ENCODE measurements at places on chromosomes 6 and 20. TPM values are rescaled to one million over a fixed set of nuclear protein-coding genes. Genes with fewer than 3 reads are reported as not detected.

The FHL5 gene
- not detected for total RNA-seq

The TMEM74B gene
- total RNA-seq = not detected

The KIZ gene
- total RNA-seq = 33.2 TPM

The ZC3H12D gene
- total RNA-seq = 0.15 TPM

The HRH3 gene
- not detected for total RNA-seq

The KIF25 gene
- total RNA-seq = not detected

The TP53RK gene
- 18.9 TPM for total RNA-seq

The GHRH gene
- not detected for total RNA-seq

The GPR63 gene
- total RNA-seq = 0.99 TPM

The DEFB128 gene
- total RNA-seq = not detected

The TREML2 gene
- not detected for total RNA-seq

The SIRPG gene
- total RNA-seq = not detected

The ADGRB3 gene
- 0.15 TPM for total RNA-seq

The PLAGL2 gene
- total RNA-seq = 1.5 TPM

The HCK gene
- not detected for total RNA-seq

The TINAG gene
- total RNA-seq = not detected

The LCA5 gene
- 4.8 TPM for total RNA-seq

The C20orf96 gene
- total RNA-seq = 7.9 TPM

The GJA1 gene
- total RNA-seq = 120 TPM

The FGD2 gene
- total RNA-seq = not detected

The PET117 gene
- 12.9 TPM for total RNA-seq

The MMP24 gene
- total RNA-seq = 0.29 TPM

The DSE gene
- 122 TPM for total RNA-seq

The DEFB132 gene
- total RNA-seq = not detected

The FOXF2 gene
- 55.7 TPM for total RNA-seq

The AURKA gene
- total RNA-seq = 10.4 TPM

The RAET1L gene
- not detected for total RNA-seq

The PPP2R5D gene
- 52.3 TPM for total RNA-seq

The ERVFRD-1 gene
- not detected for total RNA-seq

The PTK6 gene
- not detected for total RNA-seq

The DLK2 gene
- total RNA-seq = 0.66 TPM

The OPRL1 gene
- total RNA-seq = 1.9 TPM

The SIRPA gene
- 26.5 TPM for total RNA-seq

The DEFB124 gene
- not detected for total RNA-seq

The FAM209A gene
- total RNA-seq = not detected

The LHFPL5 gene
- not detected for total RNA-seq

The HFE gene
- total RNA-seq = 20.7 TPM

The MEI4 gene
- not detected for total RNA-seq

The EYS gene
- total RNA-seq = 0.50 TPM

The PBOV1 gene
- total RNA-seq = not detected

The FBXO5 gene
- 21.4 TPM for total RNA-seq

The DDX27 gene
- 39.7 TPM for total RNA-seq

The CLVS2 gene
- total RNA-seq = under 0.01 TPM
